Stimulated activated CD4-positive, alpha-beta T cell treated with anti-CD3 and anti-CD28 coated beads, Interleukin-1b, Interleukin-23, amount 100 ng/mL, for 1 hour (primary cell): ENCODE measurements at places on chromosomes 7 and 10.

- no peak for DNase-seq
Observed at GRCh38 chr7:99196536-99197258, 11.2 kb downstream of the KPNA7 start.

- no peak for DNase-seq
Observed at GRCh38 chr10:80900661-80901060, 363.0 kb downstream of the SH2D4B start.

DNA sequence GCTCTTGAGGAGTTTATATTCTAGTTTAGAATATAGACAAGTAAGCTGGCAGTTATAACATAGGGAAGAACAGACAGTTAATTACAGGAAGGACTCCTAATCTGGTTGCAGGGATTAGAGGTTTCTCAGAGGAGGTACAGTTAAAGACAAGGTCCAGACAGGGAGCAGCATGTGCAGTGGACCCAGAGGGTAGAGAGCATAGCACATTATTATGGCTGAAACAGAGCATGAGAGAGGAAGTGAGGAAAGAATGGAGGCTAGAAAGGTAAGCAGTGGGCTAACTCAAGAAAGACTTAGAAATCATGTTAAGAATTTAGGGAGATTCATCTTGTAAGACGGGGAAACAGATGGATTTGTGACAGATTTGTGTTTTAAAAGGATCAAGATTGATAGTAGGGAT is 9.7 kb downstream of the MIOS start:
- no peak for DNase-seq

DNA sequence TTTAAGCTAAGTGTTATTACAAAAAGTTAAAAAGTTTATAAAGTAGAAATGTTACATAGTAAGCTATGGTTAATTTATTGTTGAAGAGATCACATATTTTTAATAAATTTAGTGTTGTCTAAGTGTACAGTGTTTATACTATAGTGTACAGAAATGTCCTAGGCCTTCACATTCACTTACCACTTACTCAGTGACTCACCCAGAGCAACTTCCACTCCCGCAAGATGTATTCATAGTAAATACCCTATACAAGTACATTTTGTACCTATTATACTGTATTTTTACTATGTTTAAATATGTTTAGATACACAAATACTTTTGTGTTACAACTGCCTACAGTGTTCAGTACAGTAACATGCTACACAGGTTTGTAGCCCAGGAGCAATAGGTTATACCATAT is 69.2 kb downstream of the DNAJC1 start:
- DNase-seq, result no peak

- no peak for DNase-seq
Observed at GRCh38 chr10:25082276-25083204, 66.1 kb downstream of the THNSL1 start.

DNA sequence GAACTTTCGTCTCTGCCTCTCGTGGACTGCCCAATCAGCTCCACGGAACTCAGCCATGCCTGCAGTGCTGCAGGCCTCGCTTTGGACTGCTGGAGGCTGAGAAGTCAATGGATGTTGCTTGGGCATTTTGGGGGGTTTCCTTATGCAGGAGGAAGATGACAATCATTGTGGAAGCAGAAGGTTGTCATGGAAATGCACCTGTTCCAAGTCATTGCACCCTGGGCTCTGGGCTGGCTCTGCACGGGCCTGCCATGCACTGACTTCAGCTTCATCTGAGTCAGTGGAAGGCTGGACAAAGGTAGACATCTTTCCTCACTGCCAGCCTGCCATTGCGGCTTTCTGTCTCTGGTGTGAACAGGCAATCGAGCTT is 217.3 kb downstream of the RPS24 start:
- DNase-seq, result no peak

DNA sequence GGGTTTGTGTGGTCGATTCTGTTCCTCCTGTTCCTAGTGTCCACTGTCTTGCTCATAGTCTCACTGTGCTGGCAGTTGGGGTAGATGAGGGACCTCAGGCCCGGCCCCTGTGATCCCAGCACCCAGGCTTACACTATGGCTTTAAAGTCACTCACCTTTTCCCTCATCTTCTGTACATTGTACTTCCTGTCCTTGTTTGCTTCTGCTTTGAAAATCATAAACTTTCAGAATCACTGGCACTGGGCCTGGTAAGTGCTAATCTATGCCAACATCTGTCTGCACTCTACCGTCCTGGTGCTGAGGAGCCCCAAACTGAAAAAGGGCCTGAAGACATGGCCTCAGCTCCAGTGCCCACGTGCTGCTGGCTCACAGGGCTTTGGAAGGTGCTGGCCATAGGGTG is 5.7 kb upstream of the TAS2R60 start:
- DNase-seq, result no peak

DNA sequence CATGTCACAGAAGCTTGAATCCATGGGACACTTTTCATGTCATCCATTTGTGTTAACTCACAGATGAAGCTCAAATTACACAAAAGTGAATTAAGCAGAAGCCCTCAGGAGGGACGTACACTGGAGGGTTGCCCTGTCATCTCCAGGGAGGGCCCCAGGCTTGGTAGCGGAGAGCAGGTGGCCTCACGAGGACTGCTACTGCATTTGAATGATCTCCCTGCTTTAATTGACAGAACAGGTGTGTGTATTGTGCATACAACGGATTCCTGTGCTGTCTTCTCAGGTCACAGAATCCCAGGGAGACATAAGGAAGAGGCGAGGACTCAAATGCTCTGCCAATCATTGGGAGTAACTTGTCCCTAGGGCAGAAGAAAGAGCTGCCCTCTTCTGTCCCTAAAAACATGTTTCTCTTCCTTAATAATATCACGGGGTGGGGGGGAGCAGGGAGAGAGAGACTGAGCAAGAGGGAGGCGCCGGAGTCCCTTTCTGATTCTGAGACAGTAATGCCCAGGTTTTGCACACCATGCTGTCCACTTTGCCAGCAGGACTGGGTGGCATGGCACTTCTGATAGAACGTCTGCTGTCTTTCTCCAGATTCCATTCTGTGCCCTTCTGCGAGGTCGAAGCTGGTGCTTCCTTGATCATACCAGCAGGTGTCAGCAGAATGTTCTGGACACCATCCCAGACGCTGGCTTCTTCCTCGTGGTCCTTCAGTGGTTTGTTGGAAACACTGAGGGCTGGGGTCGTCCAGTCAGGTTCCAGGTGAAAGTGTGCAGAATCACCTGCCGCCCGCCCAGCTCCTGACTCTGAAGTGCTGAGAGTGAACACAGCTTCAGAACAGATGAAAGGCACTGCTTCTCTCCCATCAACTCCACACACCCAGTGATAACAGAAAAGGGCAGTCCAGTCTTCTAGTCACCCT is 26.2 kb upstream of the RASGEF1A start:
- DNase-seq, result no peak

DNA sequence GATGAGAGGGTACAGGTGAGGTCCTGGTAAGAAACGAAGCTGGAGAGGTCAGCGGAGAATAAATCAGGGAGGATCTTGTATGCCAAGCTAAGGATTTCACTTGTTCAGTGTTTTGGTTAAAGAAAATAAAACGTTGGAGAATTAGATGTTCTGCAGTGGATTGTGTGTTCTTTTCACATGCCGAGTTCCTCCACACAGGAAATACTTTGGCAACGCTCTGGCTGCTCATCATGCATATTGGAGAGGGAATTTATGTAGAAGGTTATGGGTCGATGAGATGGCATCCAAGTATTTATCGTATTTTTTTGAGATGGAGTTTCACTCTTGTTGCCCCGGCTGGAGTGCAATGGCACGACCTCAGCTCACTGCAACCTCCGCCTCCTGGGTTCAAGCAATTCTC is 11.0 kb downstream of the RPS24 start:
- DNase-seq, result no peak

GRCh38 chr7:4416396-4417056 is 265.6 kb upstream of the FOXK1 start:
- DNase-seq, result no peak

DNA sequence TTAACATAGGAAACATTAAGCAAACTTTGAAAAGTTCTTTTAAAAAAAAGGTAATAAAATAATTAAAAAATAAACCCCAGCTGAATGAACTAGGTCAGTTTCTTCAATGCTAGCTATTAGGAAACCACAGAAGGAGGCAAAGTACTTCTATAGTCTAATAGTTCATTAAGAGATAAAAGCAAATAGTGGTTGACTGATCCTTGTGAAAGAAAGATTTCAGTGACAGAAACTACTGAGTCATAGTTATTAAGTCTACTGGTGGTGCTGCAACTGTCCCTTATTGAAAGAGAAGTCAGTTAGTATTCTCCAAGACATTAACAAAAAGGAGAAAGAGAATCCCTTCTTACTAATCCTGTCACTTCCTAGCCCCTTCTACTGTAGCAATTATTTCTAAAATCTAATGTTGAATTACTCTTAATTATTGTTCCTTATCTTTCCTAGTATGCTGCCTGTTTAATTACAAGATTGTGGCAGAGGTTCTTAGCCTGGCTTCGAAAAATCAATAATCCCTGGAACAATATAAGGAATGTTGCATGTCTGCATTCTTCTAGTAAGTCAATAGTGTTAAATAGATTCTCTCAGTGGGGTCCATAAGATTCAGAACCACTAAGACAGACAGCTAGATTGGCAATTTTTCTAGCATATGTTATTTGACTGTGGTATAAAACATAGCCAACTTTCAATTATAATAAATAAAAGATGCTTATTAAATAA is 18.2 kb downstream of the TCTN3 start:
- DNase-seq, result no peak

GRCh38 chr7:92425311-92425947 is 21.9 kb upstream of the GATAD1 start:
- DNase-seq, result no peak
